ENCODE measurements at places on chromosomes 7 and 10. TPM values are rescaled to one million over a fixed set of nuclear protein-coding genes. Genes with fewer than 3 reads are reported as not detected.

Gene ACBD7
- polyA plus RNA-seq = 7.8 TPM

Gene PLEKHS1
- not detected for polyA plus RNA-seq

Gene TMEM106B
- 61.4 TPM for polyA plus RNA-seq

Gene ZNF248
- not detected for polyA plus RNA-seq

Gene LIPM
- polyA plus RNA-seq = not detected

Gene PTPRZ1
- 11.8 TPM for polyA plus RNA-seq

Gene GJD4
- polyA plus RNA-seq = not detected

Gene FBXL13
- 0.57 TPM for polyA plus RNA-seq

Gene IGFBP1
- not detected for polyA plus RNA-seq
